ENCODE measurements at places on chromosomes 5 and 9.

- DNase-seq = no peak
These were observed 82.8 kb downstream of the SLC1A3 start for GRCh38 chr5:36689225-36689624.

DNA sequence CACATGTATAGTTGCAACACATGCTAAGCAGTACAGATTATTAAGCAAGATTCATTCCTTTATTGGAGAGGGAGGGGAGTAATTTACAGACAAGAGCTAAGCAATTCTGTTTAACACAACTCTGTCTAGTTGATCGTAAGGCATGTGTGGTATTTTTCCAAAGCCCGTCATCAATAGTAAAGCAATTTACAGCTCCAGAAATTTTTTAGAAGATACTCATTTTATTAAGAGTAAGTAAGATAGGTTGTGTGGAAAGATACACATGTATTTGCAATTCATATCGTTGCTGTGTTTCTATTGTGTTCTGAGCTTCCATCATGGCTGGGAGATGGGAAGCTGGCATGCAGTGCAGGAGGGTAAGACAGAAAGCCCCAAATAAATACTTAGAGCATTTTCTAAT lies 289.2 kb upstream of the TMEM161B start:
- DNase-seq = no peak

GRCh38 chr9:135078361-135078821 lies 9.1 kb upstream of the OLFM1 start:
- no peak for DNase-seq

- DNase-seq = peak; percentile 33
These were observed 966 bp downstream of the SNX2 start for GRCh38 chr5:122775550-122776542.

DNA sequence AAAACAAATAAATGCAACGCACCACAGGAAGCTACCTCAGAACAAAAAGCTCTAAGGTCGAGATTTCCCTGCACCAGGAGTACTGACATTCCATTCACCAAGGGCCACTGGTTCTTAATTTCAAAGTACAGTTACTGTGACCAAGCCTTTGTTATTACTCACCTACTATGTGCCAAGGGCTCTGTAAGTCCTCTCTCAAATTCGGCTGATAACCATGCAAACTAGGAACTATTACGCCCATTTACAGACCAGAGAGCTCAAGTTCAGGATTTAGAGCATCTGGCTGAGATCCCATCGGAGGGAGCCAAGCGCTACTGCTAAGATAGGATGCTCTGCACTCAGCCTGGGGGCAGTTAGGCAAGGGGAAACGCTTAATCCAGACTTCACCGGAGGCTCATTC lies 5.6 kb downstream of the MYO10 start:
- DNase-seq = no peak

DNA sequence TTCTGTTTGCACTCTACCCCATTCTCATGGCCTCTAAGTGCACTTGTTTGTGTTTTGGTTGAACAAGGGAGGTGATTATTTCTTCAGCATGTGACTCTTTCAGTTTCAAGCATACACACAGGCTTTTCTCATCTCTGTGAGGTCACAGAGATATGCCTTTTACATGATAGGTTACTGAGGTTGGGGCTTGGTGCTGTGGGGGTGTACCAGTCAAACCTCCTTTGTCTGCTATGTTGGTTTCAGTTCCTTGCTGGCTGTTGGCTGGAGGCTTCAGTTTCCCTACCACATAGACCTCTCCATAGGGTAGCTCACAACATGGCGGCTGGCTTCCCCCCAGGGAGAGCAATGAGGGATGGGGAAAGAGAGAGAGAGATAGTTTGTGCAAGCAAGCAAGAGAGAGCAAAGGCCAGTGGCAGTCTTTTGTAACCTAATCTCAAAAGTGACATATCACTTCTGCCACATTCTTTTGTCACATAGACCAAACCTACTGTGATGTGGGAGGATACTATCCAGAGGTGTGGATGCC lies 96.7 kb upstream of the SEMA6A start:
- DNase-seq = no peak

GRCh38 chr5:180596668-180597231 lies 5.5 kb upstream of the SCGB3A1 start:
- no peak for DNase-seq

- DNase-seq = no peak
These were observed 16.8 kb downstream of the GNAQ start for GRCh38 chr9:78014776-78015175.

- DNase-seq = no peak
These were observed 47.8 kb downstream of the PLK2 start for GRCh38 chr5:58412081-58412480.

DNA sequence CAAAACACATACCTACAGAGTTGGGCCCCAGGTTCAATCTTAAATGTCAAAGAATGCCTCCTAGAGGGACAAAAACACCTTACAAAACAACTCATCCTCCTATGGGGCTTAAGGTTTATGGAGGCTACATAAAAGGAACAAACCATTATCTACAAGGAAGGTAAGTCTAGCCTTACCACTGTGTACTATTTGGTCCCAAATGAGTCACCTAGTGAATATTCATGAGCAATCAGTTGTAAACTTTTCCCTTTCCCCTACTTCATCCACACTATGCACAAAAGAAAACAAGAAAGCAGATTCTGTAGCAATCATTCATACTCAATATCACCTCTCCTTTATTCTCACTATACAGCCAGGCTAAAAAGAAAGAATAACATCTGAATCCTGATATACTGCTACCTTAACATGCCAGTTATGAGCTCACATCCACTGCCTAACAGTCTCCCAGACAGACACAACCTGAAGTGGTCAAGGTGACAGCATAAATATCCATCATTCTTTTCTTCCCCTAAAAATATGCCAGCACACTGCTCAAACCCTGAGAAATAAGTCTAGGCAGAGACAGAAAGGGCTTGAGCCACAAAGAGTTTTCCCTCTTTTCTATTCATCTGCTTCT lies 6.2 kb downstream of the OXCT1 start:
- DNase-seq = no peak

GRCh38 chr9:109411069-109411761 lies 86.9 kb downstream of the PTPN3 start:
- no peak for DNase-seq

- DNase-seq = no peak
These were observed 453.1 kb upstream of the RGMB start for GRCh38 chr5:98320343-98320742.
